Immature natural killer cell (primary cell): ENCODE measurements at places on chromosomes 1 and 21. TPM values are rescaled to one million over a fixed set of nuclear protein-coding genes. Genes with fewer than 3 reads are reported as not detected.

DNA sequence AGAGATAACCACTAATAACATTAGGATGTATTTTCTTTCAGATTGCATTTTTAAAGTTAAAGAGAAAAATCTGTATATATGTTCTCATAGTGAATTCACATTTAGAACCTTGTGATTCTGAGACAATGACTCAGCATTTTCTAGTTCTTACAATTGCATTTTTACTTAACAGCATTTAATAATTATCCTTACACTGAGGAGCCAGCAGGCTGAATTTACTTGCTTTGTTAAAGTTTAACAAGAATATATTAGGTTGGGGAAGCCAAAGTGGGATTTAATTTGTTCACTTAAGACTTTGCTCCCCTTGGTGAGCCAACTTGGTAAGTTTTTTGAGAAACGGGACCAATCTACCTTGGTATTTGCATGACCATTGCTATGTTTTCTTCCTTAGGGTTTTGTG is 4.5 kb downstream of the PATJ start:
- DNase-seq: no peak

GRCh38 chr1:211634461-211634860 is 41.0 kb downstream of the NEK2 start:
- DNase-seq: no peak

- DNase-seq: no peak
Observed at GRCh38 chr1:10528066-10529014, 53.6 kb downstream of the PEX14 start.

- peak; percentile 50 for DNase-seq
Observed at GRCh38 chr1:223189903-223190724, 47.1 kb upstream of the TLR5 start.

DNA sequence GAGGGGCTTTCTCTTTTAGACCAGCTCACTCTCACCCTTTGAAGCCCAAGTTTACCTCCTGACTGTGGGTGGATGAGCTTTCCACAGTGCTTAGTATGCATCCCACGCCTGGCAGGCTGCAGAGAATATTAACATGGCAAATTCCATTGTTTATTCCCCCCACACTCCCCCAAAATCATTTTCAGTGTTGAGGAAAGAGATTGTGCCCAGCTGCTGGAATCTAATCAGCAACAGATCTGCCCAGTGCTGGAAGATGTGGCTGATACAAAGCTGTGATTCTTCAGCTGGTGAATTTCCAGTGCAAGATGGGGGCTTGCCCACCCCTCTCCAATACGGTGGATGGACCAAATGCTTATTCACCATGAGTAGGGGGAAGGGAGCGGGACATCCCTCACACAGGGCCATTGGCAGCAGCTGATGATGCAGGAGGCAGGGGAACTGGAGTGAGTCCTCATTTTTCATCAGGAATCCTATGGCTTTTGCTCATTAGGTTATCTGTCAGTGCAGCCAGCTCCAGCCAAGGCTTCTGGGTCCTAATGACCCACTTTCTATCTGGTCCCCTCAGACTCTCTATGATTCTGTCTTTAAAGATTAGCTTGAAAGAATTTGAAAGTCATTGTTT is 39.7 kb upstream of the KCNA3 start:
- no peak for DNase-seq

DNA sequence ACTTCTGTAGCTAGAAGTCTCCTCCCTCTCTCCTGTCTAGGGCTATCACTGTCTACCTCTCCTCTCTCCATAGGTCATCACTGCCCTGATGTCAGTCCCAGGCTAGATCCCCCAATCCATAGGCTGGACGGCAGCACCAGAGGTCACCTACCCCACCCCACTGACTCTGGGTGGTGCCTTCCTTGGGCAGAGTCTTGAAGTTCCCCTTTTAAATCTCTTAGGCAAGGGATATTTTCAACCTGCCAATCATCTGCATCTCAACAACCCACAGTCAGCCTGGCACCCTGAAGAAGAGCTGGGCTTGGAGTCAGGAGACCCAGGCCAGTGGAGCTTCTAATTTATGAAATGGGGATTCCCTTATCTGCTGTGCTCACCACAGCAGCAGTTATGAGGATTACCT is 13.2 kb downstream of the MYBPH start:
- DNase-seq: no peak

DNA sequence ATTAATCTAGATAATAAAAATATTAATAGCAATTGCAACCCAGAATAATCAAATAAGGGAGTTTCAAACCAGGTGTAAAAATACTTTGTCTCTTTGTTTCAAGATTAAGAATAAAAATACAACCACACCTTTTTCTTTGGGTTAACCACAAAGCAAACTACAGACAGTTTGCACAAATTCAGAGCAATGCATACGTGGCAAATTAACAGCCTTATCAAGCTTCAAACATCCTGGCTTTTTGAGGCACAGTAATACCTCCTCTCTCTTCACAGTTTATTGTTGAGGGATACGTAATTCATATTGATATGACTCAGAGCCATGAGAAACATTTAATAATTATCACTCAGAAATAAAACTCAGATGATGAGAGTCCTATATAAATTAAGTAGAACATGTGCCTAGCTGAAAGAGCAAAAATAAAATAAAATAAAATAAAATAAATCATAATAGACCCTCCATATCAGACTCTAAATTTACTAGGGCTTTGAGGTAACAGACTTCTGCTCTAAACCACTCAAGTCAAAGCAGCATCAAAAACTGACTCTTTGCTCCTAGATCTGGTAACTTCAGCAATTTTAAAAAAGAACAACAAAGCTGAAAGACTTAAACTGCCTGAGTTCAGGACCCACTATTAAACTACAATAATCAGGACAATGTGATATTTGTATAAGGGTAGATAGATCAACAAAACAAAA is 11.4 kb downstream of the EDEM3 start:
- DNase-seq: peak; percentile 22

- peak; percentile 79 for DNase-seq
Observed at GRCh38 chr1:117367046-117368025, at the start of gene MAN1A2. MAN1A2 (plus strand) TSS chr1:117367449; CDS start chr1:117368184, 735 bp downstream.

DNA sequence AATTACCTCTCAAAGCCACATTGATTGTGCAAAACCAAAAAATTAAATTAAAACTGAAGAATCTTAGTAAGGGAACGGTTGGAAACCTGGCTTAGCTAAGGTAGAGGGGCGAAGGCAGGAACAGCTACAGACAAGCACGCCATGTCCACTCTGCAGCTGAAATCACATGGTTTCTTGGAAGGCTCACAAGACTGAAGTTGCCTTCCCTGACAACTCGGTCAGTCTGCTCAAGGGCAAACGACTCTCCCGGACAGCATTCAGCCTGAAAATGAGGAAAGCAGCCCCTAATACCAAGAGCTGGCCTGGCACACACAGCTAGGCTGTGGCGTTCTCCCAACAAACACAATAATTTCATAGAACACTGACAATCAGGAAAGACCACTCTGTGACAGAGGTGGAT is 22.7 kb upstream of the BECN2 start:
- no peak for DNase-seq

DNA sequence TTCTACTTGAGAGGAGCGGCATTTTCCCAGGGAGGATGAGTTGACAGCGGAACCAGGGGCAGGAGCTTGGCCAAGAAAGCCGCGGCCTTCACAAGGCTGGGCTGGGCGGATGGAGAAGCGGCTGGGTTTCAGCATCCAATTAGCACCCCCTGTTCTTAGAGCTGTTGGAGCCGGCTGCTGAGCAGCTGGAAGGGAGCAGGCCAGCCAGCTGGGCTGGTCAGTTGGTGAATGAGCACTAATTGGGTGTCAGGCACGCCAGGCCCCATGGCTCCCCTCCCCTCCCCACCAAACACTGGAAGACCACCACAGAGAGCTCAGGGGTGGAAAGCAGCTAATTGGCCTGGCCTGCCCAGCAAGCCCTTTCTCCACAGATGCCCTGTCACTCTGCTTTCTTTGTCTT is 245.6 kb downstream of the RRAGC start:
- DNase-seq: no peak

- no peak for DNase-seq
Observed at GRCh38 chr1:22828484-22829308, 118.1 kb downstream of the EPHB2 start.

GRCh38 chr1:165222580-165222979 is 133.9 kb downstream of the LMX1A start:
- no peak for DNase-seq

DNA sequence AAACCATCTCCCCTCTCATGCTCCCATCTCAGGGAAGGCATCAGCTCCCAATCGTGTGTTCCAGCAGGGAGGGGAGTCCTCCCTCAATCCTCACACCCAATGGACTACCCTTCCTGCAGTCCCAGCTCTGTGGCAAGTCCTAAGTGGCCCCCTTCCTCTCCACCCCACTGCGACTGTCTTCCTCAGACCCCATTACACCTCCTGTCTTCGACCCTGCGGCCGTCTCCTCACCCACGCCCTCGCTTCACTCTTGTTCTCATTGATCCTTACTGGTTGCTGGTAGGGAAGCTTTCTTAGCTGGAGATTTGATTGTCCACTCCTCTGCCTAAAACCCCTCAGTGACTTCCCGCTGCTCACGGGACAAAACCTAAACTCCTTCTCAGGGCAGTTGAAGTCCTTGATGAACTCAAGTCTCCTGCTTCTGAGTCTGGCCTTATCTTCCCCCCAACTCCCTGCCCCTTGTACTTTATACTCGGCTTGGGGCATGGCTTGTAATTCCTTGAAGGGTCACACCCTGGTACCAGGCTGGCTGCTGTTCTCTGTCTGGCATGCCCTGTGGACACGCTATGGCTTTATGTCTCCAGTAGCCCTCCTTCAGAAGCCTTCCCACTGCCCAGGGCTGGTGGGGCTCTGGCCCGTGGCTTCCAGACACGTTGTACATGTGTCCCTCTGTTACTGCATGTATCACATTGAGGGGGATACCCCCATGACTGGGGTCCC is 2.3 kb upstream of the EPS8L3 start:
- DNase-seq: no peak

DNA sequence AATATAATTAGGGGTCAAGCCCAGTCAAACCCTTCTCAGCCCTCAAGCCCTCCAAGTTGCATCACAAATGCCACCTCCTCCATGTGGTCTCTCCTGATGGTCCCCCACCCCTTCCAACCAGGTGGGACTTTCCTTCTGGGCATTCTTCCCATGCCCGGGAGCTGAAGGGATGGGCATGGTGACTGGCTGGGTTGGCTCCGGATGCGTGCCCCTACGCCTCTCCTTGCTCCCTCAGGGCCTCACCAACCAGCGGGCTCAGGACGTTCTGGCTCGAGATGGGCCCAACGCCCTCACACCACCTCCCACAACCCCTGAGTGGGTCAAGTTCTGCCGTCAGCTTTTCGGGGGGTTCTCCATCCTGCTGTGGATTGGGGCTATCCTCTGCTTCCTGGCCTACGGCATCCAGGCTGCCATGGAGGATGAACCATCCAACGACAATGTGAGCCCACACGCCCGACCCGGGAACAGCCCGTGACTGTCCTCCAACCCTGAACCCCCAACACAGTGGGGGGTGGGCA is 7.5 kb downstream of the ATP1A2 start:
- no peak for DNase-seq

GRCh38 chr1:67735806-67736627 is 51.0 kb downstream of the GADD45A start:
- DNase-seq: no peak

DNA sequence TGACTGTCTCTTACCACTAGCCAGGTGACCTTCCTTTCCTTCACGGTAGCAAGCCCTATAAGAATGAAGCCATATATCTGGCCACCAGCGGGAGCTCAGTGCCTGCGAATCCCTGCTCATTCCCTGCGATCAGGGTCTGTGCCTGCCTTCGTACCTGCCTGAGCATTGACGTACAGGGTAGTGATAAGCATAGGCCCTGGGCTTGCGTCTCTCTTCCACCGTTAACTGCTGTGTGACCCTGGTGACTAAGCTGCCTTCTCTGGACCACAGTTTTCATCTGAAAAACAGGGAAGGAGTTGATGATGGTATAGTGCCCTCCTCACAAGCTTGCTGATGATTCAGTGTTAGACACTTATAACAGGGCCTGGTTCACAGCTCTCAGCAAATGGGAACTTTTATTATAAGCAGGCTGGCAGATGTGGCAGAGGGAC is 4.1 kb downstream of the ZC3H12A start:
- peak; percentile 61 for DNase-seq

GRCh38 chr21:35933466-35933865 is 126.9 kb downstream of the SETD4 start:
- no peak for DNase-seq

- DNase-seq: no peak
Observed at GRCh38 chr21:44299085-44299457, 782 bp upstream of the PFKL start.

GRCh38 chr1:151539321-151540020 is 638 bp upstream of the TUFT1 start:
- DNase-seq: no peak

DNA sequence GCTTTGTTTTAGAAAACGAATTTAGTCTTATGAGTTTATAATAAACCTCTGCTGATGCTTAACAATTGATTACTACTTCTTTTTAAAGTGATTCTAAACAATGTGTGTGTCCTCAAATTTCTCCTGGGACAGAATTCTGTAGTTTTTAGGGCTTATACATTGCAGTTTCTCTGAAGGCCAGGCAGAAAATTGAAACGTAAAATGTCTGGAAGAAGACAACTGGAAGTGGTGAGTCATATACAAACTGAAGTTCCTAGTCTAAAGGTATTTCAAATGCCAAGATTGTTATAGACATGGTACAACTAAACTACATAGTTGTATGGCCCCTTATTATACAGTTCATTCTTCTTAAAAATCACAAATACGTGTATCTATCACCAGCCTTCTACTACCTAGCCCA is 30.5 kb upstream of the RC3H1 start:
- no peak for DNase-seq

The SIPA1L2 gene
- polyA plus RNA-seq: not detected

The NES gene
- polyA plus RNA-seq: not detected

The ELAPOR1 gene
- polyA plus RNA-seq: 6.2 TPM

The NGF gene
- polyA plus RNA-seq: not detected

The OR6K3 gene
- not detected for polyA plus RNA-seq

The GFI1 gene
- 17.8 TPM for polyA plus RNA-seq

The CD164L2 gene
- polyA plus RNA-seq: not detected

The LAX1 gene
- 14.0 TPM for polyA plus RNA-seq

The SLC25A44 gene
- 12.1 TPM for polyA plus RNA-seq

The GON4L gene
- 9.7 TPM for polyA plus RNA-seq

The FMO3 gene
- polyA plus RNA-seq: not detected
